PC-9 (cell line): ENCODE measurements at places on chromosomes 7 and 10.

DNA sequence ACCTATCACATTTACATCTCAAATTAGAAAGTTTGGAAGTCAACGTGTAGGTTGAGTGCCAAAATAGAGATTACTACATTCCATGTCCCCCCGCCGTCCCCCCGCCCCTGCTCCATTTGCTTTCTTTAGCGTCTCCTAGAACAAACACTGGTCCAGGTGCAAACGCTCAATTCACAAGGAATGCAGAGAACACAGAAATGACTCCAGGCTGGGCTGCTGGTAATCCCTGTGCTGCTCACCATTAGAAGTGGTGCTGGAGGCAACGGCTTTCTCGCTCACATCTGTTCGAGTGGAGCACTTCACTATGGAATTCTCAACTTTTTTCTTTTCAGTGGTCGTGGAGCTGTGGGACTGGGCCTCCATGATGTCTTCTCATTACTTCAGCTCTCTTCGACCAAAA is 14.1 kb downstream of the GLI3 start:
- no peak for DNase-seq

- DNase-seq: no peak
Observed at GRCh38 chr10:132477066-132477397, 60.6 kb upstream of the INPP5A start.

DNA sequence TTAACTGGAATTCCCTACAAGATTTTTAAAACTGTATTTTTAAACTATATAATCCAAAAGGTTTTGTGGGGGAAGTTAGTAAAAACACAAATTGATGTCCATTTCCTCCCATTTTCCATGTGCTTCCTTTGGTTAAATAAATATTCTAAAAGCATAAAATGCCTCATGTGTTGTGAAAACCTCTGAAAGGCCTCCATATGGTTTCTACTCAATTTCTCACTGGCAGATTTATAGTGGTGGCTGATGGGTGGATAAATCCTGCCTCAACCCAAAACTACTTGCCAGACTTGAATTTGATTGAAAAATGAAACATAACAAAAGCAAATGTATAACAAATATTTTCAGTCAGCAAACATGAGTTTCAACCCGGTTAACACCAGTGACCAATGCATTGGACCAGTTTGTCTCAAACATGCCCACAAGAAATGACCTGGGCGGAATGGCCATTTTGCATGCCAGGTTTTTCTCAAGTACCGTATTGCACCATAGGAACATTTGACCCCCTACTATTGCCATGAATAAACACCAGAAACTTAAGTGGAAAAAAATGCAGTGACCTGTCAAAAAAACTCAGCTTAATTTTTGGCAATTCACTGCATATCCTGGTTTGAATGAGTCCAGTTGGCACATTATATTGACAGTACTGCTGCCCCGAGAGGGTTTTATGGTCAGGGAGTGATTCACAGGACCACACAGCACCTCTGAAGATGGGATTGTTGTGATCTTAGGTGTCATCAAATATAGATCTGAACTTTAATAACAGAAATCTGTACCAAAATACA is 454.6 kb upstream of the ANKRD30A start:
- DNase-seq: no peak

- DNase-seq: no peak
Observed at GRCh38 chr7:116859323-116859722, 3.1 kb upstream of the CAPZA2 start.

DNA sequence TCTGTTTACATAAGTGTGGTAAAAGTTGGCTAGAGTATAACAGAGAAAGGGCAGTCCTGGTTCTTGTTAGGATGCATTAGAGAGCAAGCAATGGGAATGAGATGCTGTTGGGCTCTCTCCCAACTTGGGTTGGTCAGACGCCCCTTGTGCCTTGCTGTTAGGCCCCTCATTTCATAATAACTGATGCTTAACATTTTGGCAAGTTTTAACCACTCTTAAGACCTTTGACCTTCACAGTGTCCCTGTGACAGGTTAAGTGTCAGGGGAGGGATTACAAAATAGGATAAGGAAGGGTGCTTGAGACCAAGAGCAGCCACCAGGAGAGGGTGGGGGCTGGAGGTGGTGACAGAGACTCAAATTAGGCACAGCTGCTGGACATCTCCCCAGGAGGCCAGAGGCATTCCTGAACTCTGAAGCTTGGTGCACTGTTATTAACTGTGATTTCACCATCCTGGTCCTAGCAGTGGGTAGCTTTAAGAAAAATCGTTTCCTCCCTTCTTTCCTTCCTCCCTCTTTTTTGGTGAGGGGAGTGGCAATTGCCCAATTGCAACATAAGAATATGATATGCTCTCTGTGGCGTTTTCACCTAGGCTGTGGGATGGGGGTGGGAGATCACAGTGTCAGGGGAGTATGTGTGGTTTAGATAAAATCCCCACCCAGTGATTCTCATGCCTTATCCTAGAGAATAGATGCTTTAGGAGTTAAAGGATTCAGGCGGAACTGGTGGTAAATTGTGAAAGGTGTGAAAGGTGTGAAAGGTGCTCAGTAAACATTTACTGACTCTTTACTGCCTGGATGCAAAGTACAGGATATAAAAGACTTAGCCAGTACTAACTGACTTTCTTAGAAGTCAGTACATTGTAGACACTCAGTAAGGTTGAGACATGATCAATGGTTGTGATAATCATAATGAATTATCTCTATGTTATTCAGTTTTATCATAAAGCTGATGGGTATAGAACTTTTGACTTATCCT is 270.5 kb downstream of the BICC1 start:
- DNase-seq: no peak

GRCh38 chr7:132197772-132198171 is 378.5 kb downstream of the PLXNA4 start:
- no peak for DNase-seq

- peak; percentile 77 for DNase-seq
Observed at GRCh38 chr10:6399231-6399741, 180.8 kb downstream of the PRKCQ start.

DNA sequence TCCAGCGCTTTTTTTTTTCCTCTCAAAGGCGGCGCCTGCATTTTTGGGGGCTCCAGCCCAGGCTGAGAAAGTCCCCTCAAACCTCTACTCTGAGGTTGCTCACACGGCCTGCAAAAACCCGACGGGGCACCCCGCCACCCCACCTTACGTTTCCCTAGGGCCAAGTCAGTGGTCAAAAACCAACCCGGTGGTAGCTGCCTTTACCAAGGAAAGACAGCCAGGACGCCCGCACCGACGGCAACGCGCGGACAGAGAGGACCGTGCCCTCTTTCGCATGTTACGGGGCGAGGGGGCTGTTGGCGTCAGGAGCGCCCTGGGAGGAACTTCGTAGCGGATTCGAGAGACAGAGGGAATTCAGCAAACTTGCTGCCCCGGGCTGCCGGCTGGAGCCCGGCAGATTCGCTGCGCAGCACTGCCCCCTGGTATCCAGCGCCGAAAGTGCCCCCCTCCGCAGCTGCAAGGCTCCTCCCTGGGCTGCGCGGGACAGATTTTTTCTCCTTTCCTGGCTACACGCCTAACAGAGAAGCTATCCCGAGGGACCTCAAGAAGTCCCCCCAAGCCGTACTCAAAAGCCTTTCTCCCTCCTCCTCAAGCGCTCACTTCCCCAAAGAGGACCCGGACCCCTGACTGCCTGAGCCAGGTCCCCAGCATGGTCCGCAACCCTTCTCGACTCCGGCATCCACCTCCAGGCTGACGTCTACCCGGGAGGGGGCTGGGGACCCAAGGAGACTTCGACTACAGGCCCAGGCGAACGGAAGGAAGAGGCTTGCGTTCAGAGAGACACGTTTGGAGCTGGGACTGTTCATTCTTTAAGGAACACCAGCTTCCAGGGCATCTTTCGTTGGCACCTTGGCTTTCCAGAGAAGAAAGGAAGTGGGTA is 27.7 kb upstream of the VAX1 start:
- no peak for DNase-seq

GRCh38 chr10:60425392-60426110 is 35.9 kb upstream of the ANK3 start:
- peak; percentile 68 for DNase-seq

GRCh38 chr7:134724606-134725005 is 54.8 kb upstream of the CALD1 start:
- no peak for DNase-seq

- DNase-seq: no peak
Observed at GRCh38 chr10:667096-667495, 22.4 kb downstream of the DIP2C start.

GRCh38 chr10:108629834-108630233 is 1293.5 kb downstream of the XPNPEP1 start:
- DNase-seq: no peak

- DNase-seq: no peak
Observed at GRCh38 chr10:21976739-21977138, 26.8 kb downstream of the DNAJC1 start.

DNA sequence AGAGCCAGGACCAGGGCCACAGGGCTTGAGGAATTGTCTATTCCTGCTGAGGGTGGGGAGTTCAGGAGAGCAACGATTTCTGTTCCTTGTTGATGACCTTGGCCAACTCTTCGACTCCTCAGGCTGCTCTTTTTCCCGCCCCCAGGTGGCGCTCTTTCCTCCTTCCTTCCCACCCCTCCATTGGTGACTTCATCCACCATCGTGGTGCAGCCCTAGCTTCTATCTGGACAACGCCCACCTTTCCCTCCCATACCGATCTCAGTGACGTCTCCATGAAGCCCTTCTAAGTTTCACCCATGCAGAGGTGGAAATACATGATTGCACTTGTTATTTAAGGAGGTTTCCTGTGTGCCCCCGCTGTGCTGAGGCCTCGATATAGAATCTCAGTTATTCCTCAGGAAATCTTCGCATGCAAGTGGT is 22.1 kb upstream of the CARD11 start:
- DNase-seq: peak; percentile 36

- no peak for DNase-seq
Observed at GRCh38 chr10:14142606-14143250, 188.0 kb downstream of the FRMD4A start.

DNA sequence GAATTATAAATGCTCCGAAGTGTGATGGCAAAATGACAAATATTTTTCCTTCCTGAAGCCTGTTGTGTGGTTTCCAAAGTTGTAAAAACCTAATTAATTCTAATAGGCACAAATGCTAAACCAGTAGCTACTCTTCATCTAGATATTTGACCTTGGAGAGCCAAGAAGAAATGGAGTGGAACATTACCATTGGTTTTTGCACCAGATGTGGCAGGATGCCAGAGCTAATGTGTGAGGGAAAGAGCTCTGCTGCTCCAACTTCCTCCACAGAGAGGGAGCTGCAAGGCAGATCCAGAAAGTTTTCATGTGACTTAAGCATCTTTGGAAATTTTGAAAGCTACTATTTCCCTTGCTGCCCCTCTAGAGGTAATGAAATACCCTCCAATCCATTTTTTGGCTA is 65.1 kb upstream of the HPS1 start:
- DNase-seq: no peak

GRCh38 chr10:86953747-86954680 is 3.4 kb downstream of the MMRN2 start:
- no peak for DNase-seq

DNA sequence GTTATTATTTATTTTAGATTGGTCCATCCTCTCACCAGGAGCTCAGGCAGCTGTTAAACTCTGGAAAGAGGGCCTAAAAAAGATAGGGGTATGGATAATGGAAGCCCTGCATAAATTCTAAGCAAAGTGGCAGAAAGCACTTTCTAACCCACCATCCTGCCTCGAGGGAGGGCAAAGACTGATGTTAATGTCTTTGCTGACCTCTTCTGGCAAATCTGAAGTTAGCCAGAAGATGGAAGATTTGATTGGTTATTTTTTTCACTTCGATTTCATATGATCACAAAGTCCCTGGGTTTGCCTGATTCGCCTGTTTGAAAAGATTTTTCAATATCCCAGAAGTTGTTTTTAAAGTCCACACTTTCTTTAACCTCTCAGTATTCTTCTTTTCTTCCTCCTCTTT is 24.8 kb downstream of the OR9A2 start:
- peak; percentile 12 for DNase-seq

DNA sequence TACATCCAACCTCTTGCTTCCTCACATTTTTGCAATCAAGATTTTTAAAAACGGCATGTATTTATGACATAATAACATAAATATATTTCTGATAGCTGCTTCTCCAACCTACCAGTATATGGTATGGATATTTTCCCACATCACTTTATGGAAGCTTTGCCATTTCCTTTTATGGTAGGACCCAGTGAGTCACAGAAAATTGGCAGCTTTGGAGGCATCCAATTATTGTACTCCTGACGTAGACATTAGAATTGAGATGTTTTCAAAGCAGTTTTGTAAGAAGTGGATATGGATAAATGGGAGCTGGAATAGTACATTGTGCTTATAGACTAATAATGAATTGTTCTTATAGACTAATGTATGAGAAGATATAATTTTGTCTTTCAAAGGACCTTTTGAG is 23.8 kb upstream of the BICC1 start:
- no peak for DNase-seq

DNA sequence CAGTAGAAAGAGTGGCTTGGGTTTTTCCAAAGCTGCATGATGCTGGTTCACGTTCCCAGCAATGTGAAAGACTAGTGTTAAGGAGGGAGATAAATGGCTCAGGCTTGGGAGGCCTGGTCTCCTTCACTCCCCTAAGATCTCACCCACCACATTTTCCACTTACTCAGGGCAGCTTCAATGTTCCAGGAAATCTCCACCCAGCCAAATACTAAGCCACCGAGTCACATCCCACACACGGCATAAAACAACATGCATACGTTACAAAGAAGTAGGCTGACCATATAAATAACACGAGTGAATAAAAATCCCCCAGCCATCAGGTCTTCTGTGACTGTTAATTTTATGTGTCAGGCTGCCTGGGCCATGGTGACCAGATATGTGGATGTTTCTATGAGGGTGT is 303.5 kb downstream of the SFMBT2 start:
- DNase-seq: no peak

DNA sequence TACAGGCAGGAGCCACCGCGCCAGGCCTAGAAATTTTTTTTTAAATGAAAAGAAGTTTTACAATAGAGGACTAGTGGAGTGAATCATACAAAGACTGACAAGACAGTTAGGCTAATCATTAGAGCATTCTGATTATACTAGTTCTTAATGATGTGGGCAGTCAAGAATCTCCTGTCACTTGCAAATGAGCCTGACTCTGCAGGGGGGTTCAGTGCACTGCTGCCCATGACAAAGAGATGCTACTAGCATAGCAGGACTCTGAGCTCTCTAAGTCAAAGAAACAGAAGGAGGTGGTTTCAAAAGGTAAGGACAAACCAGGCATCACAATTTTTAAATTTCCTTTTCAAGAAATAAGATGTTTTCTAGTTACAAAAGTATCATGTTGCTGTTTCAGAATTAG is 59.0 kb downstream of the CCDC6 start:
- DNase-seq: no peak

DNA sequence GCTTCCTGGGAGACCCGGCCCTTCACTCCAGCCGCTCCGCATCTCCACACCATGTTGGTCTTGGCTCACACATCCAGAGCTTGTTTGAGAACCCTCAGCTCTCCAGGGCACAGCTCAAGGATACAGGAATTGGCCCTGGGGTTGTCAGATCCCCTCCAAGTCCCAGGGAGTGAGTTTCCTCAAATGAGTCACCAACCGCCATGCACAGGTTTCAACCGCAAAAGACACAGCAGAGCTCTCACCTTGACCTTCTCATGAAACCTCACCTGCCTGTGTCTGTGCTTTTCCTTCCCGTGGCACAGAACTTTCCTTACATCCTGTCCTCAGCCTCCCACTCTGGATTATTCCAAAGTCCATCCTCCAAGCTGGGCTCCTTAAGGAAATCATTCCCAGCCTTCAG is 20.6 kb downstream of the AZGP1 start:
- DNase-seq: peak; percentile 88

- DNase-seq: no peak
Observed at GRCh38 chr7:158366916-158367633, 220.5 kb downstream of the PTPRN2 start.

GRCh38 chr7:105009667-105010503 is 4.1 kb upstream of the KMT2E start:
- DNase-seq: no peak
